ENCODE measurements at places on chromosomes 4 and X.

DNA sequence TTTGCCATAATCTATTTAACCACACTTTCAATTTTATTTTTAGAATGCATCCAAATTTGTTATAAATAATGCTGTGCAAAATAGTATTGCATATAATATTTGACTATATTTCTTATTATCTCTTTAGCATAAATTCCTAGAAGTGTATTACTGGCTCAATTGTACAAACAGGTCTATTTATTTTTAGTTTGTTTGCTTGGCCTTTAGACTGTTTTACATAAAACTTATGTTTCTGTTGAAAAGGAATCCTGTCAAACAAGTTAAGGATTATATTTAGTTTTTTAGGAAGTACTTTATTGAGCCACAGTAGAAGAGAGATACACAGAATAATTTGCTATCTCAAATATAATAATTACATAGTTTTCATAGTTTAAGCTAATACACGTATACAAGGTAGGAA lies 413.8 kb downstream of the GBA3 start:
- DNase-seq: no peak

DNA sequence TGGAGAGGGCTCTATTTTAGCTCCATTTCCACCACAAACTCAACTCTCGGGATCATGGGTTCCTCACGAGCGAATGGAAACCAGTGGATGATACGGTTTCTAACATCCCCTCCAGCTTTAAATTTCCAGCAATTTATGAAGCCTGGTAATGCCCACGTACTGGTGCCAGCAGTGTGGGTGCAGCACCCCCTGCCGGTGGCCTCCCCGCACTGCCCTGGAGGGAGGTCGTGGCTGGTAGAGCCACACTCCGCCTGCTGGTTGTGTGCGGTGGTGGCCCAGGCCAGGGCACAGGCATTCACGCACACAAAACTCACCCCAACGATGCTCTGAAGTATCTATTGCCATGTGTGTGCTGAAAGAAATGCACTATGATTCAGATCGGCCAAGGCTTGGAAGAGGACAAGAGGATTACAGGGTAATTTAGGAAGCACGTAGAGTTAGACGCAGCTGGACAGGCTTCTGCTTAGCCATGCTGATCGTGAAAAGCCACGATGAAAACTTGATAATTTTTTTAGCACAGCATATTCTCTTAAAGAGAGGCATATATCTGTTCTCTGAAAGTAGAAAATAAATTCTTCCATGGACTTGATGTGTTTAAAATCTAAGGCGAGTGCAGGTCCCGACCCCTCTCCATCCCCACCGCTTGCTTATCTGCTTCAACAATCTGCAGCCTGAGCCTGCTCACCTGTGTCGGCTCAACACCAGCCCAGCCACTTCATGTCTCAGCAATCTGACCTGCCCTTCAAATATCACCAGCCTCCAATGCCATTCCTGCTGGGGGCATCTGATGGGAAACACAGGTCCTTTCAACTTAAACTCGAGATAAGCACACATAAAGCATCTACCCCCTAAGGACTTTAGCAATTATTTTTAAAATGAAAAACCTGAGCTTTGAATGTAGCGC lies 59.1 kb downstream of the SCD5 start:
- no peak for DNase-seq

DNA sequence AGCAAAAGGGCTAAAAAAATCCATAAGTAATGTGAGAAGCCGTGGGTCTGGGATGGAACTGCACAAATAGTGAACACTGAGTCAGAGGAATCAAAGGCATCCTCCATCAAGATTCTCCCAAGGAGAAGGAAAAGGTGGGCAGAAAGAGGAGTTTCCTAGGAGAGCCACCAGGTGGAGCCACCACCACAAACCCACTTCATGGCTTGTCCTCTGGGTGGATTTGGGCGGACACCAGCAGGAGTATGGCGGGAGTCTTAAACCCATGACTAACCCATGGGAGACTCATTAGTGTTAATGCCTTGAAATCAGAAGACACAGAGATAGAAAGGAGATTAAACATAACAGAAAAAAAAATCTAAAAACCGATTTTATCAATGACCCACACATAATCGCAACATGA lies 147.7 kb downstream of the SH3KBP1 start:
- DNase-seq: peak; percentile 45

GRCh38 chrX:102604327-102604726 lies 5.0 kb downstream of the ARMCX5 start:
- no peak for DNase-seq

GRCh38 chr4:52202251-52202779 lies 151.2 kb downstream of the SPATA18 start:
- no peak for DNase-seq

Measured in NCI-H1092 treated with DMSO at 0.1 percent for 48 hours (cell line).